ENCODE measurements at places on chromosomes 2 and 18. TPM values are rescaled to one million over a fixed set of nuclear protein-coding genes. Genes with fewer than 3 reads are reported as not detected.

Gene CDH19
- total RNA-seq: 17.3 TPM

Gene COA5
- total RNA-seq: 28.2 TPM

DNA sequence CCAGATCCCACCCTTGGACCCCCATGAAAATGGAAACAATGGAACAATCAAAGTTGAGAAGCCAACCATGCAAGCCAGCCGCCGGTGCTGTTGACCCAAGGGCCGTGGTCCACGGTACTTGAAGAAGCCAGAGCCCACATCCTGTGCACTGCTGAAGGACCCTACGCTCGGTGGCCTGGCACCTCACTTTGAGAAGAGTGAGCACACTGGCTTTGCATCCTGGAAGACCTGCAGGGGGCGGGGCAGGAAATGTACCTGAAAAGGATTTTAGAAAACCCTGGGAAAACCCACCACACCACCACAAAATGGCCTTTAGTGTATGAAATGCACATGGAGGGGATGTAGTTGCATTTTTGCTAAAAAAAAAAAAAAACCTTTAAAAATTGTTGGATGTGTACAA, 26.5 kb upstream of the TXNDC2 start:
- no peaks in the 10 kb centered on the region for H3K4me1 ChIP-seq
- no peak overlapping the region for H3K4me3 ChIP-seq
- no peak for DNase-seq

DNA sequence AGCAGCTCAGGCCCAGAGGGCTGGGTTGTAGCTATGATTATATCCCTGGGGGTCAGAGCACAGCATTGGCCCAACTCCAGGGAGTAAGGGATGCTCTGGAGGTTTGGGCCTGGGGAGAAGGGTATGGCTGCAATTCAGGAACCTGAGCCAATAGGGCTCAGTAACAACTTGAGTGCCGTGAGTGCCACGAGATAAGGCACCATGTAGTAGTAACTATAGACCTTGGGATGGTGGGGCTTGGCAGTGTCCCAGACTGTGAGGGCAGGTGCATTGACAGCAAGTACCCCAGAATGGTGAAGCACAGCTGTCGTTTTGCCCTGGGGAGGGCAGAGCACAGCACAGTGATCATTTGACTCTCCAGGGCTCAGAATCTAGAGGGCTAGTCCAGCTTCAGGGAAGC, 45.1 kb upstream of the ZNF396 start:
- no peak overlapping the region for H3K27ac ChIP-seq
- no peaks in the 10 kb centered on the region for H3K4me1 ChIP-seq
- H3K36me3 ChIP-seq: no peaks in the 10 kb centered on the region
- H3K4me3 ChIP-seq: no peak overlapping the region
- no peaks in the 10 kb centered on the region for H3K27me3 ChIP-seq
- DNase-seq: no peak

GRCh38 chr2:3344897-3345296, 32.7 kb downstream of the EIPR1 start:
- no peaks in the 10 kb centered on the region for H3K4me1 ChIP-seq
- H3K36me3 ChIP-seq: no peaks in the 10 kb centered on the region
- no peak for DNase-seq
- H3K27me3 ChIP-seq: no peaks in the 10 kb centered on the region
- H3K4me3 ChIP-seq: no peak overlapping the region
- H3K27ac ChIP-seq: no peak overlapping the region

GRCh38 chr2:228023619-228024018, 152.2 kb downstream of the DAW1 start:
- no peak overlapping the region for H3K27ac ChIP-seq
- no peak for DNase-seq
- H3K4me1 ChIP-seq: no peaks in the 10 kb centered on the region
- peaks cover 62% of the 10 kb centered on the region for H3K36me3 ChIP-seq

DNA sequence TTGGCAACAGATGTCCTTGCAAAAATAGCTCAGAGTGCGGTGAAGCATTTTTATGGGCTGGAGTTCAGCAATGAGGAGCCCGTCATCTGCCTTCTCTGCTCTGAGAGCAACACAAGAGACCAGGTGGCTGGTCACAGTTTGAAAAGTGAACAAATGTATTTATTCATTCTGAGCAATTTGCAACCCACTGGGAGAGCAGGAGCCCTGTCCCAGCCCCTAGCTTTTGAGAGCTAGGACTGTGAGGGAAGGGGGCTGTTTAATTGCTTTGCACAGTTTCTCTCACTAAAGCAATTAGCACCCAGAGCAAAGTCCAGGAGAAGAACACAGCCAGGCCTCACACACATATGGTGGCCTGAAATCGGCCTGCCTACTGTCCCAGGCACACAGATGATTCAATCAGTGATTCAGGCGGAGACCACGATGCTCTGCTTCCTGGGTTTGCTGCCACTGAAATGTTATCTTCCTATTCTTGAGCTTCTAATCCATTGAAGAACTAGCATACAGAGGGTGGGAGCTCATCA, 646.1 kb upstream of the ACVR2A start:
- no peaks in the 10 kb centered on the region for H3K27me3 ChIP-seq
- no peak overlapping the region for H3K4me3 ChIP-seq
- no peak for DNase-seq
- no peaks in the 10 kb centered on the region for H3K4me1 ChIP-seq
- H3K36me3 ChIP-seq: no peaks in the 10 kb centered on the region
